ENCODE measurements at places on chromosomes 12 and 14. TPM values are rescaled to one million over a fixed set of nuclear protein-coding genes. Genes with fewer than 3 reads are reported as not detected.

CFAP54 gene
- total RNA-seq = 2.6 TPM

GPRC5D gene
- 0.47 TPM for total RNA-seq

RPGRIP1 gene
- total RNA-seq = 0.49 TPM

APOF gene
- not detected for total RNA-seq

DEGS2 gene
- total RNA-seq = 59.9 TPM

TAOK3 gene
- 57.5 TPM for total RNA-seq

COQ5 gene
- 28.8 TPM for total RNA-seq

DNAJC22 gene
- 0.16 TPM for total RNA-seq

LRRC10 gene
- not detected for total RNA-seq

EXD2 gene
- 21.0 TPM for total RNA-seq

ACSM4 gene
- total RNA-seq = not detected

SLC2A13 gene
- 8.5 TPM for total RNA-seq

TAS2R10 gene
- total RNA-seq = 0.62 TPM

RDH12 gene
- 0.21 TPM for total RNA-seq

KRT72 gene
- not detected for total RNA-seq

TMTC1 gene
- 48.3 TPM for total RNA-seq

TTC6 gene
- total RNA-seq = 21.3 TPM

RAB2B gene
- 33.6 TPM for total RNA-seq

JAG2 gene
- total RNA-seq = 42.2 TPM

FBLN5 gene
- total RNA-seq = 39.4 TPM

KITLG gene
- total RNA-seq = 17.2 TPM

MBIP gene
- 24.9 TPM for total RNA-seq

All from ureter (tissue), 1 donor.